ENCODE measurements at places on chromosomes 16 and 17.

GRCh38 chr17:42125565-42125964, 3.0 kb downstream of the HSPB9 start:
- DNase-seq, result no peak

DNA sequence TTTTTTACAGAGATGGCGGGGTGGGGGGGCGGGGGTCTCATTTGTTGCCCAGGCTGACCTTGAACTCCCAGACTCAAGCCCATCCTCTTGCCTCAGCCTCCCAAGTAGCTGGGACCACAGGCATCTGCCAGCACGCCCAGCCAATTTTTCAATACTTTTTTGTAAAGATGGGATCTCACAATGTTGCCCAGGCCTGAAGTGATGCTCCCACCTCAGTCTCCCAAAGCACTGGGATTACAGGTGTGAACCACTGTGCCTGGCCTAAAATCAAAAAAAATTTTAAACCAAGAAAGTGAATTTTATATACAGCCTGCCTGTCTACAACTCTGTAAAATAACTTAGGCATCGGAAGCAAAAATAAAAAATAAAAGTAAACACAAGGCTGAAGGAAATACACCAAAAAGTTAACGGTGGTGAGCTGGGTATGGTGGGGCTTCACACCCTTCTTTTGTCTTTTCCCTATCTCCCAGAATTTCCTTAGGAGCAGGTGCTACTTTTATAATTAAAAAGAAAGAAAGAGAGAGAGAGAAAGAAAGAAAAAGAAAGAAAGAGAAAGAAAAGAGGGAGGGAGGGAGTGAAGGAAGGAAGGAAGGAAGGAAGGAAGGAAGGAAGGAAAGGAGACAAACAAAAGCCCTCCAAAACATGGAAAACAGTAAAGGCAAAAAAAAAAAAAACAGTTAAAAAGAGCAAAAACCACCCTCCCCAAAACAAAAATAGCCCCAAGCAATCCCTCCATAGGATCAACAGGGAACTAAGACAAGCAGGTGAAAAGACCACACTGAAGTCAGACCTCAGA, 51.4 kb downstream of the TBC1D16 start:
- no peak for DNase-seq

GRCh38 chr17:55661963-55662834, 60.5 kb downstream of the TMEM100 start:
- DNase-seq, result no peak

GRCh38 chr16:4783251-4783950, 4.7 kb downstream of the SEPTIN12 start:
- DNase-seq, result no peak

- DNase-seq, result no peak
Measured at GRCh38 chr16:3640207-3640606, 14.3 kb upstream of the DNASE1 start.

DNA sequence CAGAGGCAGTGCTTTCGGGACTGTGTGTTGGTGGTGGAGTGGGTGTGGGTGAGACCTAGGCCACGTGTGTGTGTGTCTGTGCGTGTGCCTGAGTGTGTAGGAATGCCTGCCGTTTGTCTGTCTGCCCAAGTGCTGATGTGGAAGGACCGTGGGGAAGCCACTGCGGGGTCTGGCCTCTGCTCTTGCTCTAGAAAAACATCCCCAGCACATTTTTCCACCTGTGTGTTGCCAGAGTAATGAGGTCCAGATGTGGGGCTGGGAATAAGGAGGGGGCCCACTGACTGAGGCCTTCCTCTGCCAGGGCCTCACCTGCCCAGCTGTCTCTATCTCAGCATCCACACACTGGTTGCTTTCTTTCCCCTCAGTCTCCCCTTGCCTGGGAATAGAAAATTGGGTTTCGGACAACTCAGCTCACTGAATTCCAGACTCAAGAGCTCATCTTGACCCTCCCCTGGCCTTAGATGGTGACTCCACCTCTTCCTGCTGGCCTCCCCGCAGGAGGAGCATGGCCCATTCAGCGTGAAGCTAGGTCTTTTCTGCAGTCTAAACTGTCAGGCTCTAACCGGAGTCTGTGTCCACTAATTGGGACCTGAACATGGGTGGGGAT, 7.6 kb downstream of the SGCA start:
- DNase-seq, result no peak

DNA sequence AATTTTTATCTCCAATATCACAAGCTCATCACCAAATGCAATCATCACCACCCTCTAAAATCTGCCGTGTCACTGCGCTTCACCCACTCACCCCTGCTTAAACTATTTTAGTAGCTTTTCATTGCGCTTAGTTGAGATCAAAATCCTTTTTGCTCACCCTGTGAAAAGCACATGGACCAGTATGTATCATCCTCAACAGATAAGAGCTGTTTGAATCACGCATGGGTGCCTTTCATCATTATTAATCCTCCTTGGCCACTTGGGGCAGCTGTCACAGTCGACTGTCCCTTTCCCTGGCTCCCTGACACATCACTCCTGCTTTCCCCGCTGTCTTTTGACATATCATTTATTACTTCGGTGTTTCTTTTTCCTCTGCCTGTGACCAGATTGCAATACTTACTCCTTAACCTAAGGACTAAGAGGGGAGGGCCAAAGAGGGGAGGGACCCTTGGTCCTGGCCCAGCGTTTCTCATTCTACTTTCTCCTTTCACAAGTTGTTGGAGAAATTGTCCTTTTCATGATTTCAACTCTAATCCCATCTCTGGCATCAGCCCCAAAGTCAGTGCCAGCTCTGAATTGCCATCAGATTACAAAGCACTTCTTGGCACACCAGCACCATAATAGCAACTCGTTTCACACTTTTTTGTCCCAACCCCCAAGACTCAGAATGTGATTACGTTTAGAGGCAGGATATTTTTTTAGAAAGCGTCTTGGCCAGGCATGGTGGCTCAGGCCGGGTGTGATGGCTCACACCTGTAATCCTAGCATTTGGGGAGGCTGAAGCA, 8.6 kb upstream of the KDM6B start:
- DNase-seq, result no peak

DNA sequence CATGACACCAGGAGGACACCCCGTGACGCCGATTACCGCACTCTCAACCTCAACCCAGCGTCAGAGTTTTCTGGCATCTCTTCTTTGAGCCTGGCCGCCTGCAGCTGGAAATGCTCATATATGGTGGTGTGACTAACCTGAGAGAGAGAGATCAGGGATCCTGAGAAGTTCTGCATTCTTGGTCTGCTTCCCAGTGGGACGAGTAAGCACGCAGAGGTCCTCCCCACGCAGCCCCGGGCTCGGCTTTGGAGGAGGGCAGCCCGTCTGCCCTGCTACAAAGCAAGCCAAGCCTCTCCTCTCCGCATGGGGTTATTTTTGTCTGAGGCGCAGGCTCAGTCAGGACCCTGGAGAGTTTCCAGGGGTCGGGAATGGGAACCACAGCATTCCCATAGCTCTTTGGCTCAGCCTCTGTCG, 16.5 kb downstream of the CRISPLD2 start:
- DNase-seq, result no peak
